ENCODE measurements at places on chromosomes 7 and 10. TPM values are rescaled to one million over a fixed set of nuclear protein-coding genes. Genes with fewer than 3 reads are reported as not detected.

PODXL gene
- total RNA-seq, result 127 TPM

LLCFC1 gene
- not detected for total RNA-seq

PANK1 gene
- 44.7 TPM for total RNA-seq

SAMD9L gene
- total RNA-seq, result 6.0 TPM

MCM10 gene
- total RNA-seq, result 4.8 TPM

SPDYE3 gene
- not detected for total RNA-seq

GALNT17 gene
- 10.8 TPM for total RNA-seq

PPP1R9A gene
- total RNA-seq, result 39.9 TPM

ADD3 gene
- 290 TPM for total RNA-seq

CALML5 gene
- total RNA-seq, result not detected

SEMA4G gene
- total RNA-seq, result 8.5 TPM

LBX1 gene
- total RNA-seq, result 1.5 TPM

HOXA3 gene
- 77.4 TPM for total RNA-seq

GNAT3 gene
- total RNA-seq, result not detected

TYSND1 gene
- total RNA-seq, result 16.0 TPM

OR2A42 gene
- total RNA-seq, result 0.06 TPM

OR9A2 gene
- 0.53 TPM for total RNA-seq

LIPJ gene
- total RNA-seq, result 0.23 TPM

BTBD16 gene
- total RNA-seq, result 0.41 TPM

MLXIPL gene
- 9.3 TPM for total RNA-seq

OR2A5 gene
- total RNA-seq, result not detected
